ENCODE measurements at places on chromosomes 1 and 21.

DNA sequence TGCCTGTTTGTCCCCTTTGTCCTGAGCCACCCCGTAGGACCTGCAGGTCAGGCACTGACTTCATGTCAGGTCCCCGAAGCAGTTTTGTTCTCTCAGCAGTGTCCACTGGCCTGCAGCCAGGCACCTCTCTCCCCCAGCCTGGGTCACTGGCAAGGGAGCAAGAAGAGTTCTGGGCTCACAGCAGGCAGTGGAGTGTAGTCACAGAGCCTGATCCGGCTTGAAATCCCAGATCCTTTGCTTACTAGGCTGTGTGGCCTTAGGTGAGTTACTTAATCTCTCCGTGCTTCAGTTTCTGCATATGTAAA is 34.2 kb downstream of the L1TD1 start:
- no peak for DNase-seq

DNA sequence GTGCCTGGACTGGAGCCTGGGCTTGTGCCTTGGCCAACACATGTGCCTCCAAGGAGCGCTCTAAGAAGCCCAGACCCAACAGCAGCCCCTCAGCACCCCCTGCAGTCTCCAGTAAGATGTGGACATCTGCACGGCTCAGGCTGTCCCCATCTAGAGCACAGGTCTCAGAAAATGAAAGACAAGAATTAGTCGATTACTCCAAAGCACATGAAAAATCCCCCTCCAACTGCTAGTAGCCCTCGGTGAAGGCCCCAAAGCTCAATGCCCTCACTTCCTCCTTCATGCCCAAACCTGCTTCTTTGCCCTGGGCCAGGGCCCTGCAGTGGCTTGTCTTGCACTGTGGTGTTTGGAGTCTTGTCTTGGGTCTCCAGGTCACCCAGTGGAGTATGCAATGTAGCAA is 21.9 kb upstream of the ERO1B start:
- DNase-seq: no peak

DNA sequence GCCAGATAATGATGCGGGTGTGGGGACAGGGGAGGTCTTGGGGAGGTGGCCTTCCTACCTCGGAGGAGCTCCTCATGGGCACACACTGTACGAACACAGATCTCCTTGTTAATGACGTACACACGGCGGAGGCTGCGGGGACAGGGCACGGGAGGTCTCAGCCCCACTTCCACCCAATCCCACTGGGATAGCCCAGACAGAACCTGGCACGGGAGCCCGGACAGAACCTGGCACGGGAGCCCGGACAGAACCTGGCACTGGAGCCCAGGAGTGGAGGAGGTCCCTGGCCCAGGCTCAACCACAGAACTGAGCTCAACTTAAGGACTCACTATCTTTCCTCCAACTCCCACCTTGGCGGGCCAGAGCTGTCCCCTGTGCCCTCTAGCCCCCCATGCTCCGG is 5.2 kb downstream of the MFAP2 start:
- DNase-seq: no peak

DNA sequence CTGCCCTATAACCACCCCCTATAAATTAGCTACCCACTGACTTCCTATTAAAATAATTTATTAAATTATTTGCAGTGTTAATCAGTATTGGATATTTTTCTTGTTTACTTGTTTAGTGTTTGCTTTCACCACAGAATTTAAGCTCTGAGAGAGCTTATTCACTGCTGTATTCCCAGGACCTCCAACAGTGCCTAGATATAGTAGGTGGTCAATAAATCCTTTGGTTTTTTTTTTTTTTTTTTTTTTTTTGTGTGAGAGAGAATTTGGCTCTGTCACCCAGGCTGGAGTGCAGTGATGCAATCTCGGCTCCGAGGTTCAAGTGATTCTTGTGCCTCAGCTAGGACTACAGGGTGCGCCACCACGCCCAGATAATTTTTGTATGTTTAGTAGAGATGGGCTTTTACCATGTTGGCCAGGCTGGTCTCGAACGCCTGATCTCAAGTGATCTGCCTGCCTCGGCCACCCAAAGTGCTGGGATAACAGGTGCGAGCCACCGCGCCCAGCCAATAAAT is 1.1 kb upstream of the OSBPL9 start:
- DNase-seq: no peak

DNA sequence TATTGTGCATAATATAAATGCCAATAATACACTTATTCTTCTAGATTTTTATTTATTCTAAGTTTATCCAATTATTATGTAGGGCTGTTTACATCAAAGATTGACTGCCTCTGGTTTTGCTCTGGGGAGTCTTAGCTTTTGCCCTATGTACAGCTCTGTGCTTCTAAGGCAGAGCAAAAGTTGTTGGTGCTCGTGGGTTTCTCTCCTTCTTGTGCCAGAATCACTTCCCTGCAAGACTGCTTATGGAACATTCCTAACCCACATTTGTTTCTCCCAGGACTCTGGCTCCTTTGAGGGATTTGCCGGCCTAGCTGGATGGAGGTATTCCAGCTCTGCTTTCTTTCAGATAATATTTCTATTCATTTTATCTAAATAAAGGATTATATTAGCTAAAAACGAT is 849.1 kb downstream of the USP25 start:
- no peak for DNase-seq
